ENCODE measurements at places on chromosomes 4 and X.

DNA sequence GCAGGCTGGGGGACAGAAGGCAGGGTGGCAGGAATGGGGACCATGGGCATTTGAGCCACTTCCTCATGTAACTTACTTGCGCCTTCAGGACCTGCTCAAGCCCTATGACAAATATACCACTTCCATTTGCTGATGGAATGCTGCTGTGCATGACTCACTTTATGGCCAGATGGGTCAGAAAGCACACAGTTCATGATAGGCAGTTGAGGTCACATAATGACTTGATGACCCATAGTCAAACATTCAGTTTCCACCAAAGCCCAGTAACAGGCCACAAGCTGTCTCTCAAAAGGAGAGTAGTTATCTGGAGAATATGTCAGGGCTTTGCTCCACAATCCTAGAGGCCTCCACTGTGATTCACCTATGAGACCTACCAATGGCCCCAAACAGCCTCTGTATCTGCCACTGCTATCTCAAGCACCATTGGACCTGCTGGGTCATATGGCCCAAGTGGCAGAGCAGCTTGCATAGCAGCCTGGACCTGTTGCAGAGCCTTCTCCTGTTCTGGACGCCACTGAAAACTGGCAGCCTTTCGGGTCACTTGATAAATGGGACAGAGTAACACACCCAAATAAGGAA, 5.3 kb upstream of the PAPSS1 start:
- no peak for DNase-seq

DNA sequence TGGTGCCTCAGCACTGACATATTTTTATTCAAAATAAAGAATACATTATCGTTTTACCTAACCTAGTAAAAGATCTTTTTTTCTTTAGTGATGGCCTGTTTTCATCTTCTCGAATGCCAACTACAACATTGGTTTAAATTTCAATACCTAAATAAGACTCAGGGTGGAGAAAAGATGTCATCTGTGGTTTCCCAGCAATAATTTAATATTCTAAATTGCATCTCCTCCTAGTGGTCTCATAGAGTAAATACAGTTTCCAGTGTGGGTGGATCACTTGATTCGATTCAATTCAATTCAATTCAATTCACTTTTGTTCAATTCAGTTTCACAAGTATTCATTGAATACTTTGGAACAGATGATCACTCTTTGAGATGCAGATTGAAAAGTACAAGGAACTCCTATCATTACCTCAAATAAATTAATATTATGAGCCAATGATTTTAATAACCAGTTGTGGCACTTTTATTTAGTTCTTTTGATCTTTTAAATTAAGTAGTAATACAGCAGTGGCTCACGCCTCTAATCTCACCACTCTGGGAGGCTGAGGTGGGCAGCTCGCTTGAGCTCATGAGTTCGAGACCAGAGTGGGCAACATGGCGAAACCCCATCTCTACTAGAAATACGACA, 427.2 kb downstream of the FAT4 start:
- DNase-seq: no peak

DNA sequence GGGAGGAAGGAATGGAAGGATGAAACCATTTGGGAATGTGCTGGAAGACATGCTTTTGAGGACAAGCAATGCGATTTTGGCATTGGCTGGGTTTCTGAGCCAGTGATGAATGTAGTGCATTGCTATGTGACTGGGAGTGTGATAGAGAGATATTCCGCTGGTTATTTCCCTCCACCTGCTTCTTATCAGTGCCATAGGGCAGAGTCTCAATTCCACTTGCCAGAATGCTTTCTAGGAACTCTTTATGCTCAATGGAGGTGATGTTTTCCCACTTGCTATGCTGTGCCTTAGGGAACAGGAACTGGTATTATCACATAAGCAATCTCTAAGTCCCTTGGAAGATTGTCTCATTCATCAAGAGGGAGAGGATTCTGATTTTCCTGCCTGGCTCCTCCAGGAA, 28.0 kb downstream of the TBL1X start:
- DNase-seq: no peak

DNA sequence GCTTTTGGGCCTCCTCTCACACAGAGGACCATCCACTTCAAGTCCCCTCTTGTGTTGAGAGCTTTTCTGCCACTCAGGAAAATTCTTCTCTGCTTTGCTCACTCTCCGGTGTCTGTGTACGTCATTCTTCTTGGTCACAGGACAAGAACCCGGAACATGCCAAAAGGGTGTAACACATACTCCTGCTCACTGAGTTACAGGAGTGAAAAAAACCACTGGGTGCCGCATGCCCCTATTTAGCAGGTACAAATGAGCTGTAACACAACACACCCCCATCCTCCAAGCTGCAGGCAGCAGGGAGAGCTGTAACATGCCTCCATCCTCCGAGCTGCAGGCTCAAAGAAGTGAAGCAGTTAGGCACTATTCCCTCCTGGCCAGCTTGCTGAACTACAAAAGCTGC, 13.0 kb upstream of the CXCL2 start:
- DNase-seq: no peak

DNA sequence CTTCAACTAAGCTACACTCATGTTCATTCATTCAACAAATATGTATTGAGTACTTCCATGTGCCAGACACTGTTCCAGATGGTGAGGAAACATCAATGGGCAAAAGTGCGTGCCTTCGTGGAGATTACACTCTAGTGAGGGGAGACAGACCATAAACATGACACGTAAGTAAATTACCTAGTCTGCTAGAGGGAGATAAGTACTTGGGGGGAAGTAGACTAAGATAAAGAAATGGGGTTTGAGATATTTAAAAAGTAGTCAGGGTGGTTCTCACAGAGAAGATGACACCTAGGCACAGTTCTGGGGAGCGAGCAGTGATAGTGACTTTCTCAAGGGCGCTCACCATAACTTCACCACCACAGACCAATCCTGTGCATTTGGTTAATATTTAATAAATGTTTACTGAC, 11.7 kb downstream of the JCHAIN start:
- DNase-seq: no peak

DNA sequence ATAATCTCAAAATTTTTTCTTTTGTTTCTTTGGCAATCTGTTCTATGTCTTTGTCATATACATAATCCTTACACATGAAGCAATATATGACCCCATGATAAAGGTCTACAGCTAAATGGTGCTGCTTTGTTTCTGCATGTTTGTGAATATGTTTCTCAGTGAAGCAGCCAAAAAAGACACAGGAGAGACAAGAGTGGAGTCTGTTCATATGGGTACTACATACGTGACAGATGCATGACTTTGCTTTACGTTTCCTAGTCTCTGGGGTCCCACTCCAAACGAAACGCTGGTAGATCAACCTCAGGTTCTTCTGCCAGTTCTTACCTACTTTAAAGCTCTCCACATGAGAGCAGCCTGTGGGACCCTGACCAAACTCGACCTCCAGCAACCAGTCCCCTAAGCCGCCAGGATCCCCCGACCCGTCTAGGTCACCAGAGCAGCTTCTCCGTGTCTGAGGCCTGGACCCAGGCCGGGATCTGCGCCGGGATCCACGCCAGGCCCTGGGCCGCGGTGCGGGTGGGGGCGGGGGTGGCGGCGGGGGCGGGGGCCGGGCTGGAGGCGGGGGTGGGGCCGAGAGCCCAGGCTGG, 1.5 kb downstream of the USP51 start:
- DNase-seq: no peak

GRCh38 chrX:69321006-69321655, 155.9 kb upstream of the PJA1 start:
- DNase-seq: no peak

DNA sequence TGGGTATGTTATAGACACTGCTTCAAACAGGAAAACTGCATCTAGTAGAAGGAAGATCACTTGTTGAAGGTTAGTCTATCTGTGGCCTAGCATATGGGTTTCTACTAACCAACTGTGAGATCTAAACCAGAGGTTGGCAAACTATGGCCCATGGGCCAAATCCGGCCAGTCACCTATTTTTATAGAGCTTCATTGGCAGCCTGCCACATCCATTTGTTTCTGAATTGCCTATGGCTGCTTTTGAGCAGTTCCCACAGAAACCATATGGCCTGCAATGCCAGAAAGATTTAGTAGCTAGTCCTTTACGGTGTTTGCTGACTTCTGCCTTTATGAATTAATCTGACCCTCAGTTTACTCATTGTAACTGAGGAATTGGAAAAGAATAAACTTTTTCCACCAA, 71.1 kb downstream of the MID1 start:
- DNase-seq: no peak

GRCh38 chrX:66050140-66050569, 10.3 kb upstream of the VSIG4 start:
- no peak for DNase-seq

GRCh38 chrX:69133921-69134542, 31.2 kb downstream of the PJA1 start:
- no peak for DNase-seq

DNA sequence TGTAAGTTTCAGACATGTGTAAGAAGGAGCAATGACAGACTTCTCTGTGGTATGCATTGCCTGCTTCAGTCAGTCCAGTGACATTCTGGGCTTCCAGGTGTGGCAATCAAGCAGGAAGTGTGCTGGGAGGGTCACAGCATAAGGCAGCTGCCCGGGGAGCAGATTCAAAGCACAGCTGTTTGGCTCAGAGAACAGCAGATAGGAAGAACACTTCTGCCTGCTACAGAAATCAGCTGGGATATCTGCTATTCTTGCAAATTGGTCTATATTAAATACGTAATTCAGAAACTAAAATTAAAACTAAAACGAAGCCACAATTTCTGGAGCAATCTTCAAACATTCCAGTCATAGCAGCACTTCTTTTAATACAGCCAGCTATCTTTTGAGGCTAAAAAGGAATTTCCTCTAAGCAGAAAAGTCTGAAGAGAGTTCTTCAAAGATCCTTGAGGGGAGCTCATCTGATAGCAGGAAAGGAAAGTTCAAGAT, 47.5 kb upstream of the GALNT7 start:
- no peak for DNase-seq

DNA sequence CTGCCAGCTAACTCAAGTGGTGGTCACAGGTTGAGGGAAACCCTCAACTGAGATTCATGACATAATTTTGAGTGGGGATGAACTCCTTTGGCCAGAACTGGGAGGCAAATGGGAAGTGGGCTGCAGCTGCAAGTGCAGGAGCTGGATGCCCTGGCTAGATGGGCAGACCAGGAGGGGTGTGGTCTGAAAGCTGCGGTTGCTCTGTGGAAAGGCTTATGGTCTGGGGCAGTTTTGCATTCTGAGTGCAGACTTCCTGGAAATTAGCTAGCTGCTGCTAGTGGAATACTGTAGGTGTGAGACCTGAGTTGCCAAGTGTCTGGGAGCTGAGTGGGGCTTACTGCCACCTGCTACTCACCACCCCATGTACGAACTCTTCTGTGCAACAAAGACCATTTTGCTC, 52.1 kb upstream of the NAP1L2 start:
- no peak for DNase-seq

GRCh38 chr4:82293304-82293703, 80.5 kb downstream of the HNRNPD start:
- DNase-seq: no peak

DNA sequence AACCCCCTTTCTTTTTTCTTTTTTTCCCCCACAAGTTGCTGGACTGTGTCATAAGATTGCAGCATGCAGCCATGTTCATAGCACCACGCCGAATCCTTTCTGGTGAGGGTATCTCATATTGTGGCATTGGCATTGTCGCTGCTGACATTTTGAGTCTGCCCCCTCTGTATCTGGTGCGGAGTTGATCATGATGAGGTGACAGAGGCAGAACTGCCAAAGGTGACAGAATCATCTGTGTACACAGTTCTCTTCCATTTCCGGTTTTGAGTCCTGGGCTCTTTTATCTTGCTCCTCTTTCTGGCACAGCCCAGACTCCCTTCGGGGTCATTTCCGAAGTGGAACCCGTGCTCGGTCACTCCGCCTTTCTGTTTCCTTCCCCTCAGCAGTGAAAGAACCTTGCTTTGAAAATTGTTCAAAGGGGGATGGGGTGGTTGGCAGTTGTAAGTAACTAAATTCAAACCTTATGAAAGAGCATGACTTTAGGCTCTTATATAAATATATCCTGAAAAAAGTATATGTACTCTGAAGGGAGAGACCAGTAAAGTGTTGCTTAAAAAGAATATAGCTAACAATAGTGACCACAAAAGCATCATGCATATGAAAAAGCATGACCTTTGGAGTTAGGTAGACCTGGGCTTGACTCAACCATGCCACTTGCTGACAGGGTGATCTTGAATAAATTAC, 55.0 kb upstream of the BMP2K start:
- no peak for DNase-seq

GRCh38 chr4:7418131-7418943, 16.4 kb downstream of the PSAPL1 start:
- no peak for DNase-seq

DNA sequence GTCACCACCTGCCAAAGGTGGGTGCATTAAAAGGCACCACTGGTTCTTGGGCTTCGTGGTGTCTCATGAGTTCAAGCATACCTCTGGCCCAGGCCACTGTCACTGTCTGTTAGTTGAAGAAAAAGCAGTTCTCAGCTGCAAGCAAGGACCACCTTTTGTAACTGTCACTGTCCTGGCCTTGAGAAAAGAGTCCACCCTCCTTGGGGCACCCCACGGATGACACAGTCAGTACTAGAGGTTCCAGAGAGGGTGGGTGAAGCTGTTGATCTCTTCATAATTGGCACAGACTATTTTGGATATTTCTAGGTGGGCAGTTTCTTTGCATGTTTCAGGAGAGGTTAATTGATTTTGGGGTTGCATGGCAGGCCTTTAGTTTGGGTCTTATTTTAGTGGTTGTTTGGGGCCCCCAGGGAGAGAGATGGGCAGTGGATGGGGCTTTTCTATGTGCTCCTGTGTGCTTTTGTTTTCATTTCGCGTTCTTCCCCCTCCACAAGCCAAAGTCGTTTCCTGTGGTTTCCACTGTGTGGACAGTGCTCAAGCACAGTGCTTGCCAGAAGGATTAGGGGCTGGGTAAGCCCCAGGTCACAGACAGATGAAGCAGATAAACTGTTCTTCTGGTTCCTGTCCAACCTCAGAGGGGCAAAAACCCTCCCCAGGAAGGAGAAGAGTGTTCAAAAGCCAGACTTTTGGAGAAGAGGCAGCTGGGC, 156.2 kb upstream of the PPP1R2C start:
- DNase-seq: no peak

- DNase-seq: no peak
Measured at GRCh38 chr4:96356591-96357370, 516.9 kb downstream of the PDHA2 start.
